Stimulated activated CD4-positive, alpha-beta T cell treated with anti-CD3 and anti-CD28 coated beads, TNF-alpha, amount 100 ng/mL, for 48 hours (primary cell): ENCODE measurements at places on chromosomes 2 and 18.
A peak's percentile ranks its signal among the peaks of the same experiment; 100 is the strongest.

DNA sequence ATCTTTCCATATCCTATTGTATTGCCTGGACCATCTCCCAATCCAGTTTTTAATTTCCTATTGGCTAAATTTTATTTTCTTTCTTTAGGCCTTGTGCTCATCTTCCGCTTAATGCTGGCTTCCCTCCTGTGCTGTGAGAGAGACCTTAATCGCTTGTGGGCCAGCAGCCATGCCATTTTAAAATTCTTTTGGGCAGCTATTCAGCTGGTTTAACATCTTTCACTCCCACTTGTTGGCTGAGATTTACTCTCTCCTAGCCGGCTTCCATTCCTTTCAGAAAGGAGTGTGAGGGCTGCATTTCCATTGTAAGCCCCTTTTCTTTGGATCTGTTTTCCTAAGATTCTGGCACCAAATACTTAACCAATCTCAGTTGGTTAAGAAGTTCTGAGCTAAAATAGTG, 140.9 kb upstream of the RASGRP3 start:
- DNase-seq, result no peak

DNA sequence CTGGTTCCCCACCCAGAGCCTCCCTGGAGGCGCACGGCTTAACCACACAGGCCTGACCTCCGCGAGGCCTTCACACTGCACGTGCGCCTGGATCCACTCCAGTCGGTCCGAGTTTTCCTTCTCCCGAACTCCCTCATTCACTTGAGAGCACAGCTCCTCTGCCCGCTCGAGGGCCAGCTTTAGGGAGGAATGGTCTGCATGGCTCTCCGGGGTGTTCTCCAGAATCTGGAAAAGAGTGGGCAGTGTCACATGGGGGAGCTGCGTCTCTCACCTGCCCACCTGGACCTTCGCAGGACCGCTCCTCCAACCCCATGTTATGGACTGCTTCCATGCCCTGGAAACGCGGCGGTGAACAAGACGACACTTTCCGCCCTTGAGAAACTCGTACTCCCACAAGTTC, 35.9 kb downstream of the FAM228A start:
- DNase-seq, result no peak

GRCh38 chr2:65059071-65059470, 2.9 kb downstream of the CEP68 start:
- no peak for DNase-seq

DNA sequence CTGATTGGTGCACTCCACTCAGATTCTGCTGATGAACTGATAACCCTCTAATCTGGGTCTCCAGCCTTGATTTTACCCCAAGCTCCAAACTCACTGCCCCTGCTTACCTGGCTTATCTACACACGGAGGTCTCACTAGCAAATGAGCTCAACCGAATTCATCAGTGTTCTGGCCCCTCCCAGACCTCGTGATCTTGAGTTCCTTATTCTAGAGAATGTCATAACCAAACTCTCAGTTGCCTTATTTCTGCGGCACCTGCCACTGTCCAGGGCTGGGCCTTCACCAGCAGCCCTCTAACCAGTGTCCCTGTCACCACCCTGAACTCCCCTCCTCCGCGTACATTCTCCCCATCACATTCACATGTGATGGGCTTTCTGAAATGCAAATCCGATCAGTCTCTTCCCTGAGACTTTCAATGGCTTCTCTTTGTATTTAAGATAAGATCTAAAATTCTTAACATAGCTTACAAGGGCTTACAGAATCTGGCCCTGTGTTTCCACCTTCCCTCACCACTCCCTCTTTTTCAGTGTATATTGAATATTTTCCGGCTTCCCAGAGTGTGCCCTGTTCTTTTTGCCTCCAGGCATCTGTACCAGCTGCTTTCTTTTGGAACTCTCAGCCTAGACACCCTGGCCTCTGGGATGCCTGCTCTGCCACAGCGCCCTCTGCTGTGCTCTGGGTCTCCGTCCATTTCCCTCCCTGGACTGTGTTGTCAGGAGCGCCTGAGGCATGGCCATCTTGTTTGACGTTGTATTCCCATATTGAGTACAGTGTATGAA, 31.1 kb downstream of the NAB1 start:
- peak; percentile 18 for DNase-seq
